ENCODE measurements at places on chromosomes 5 and 9. TPM values are rescaled to one million over a fixed set of nuclear protein-coding genes. Genes with fewer than 3 reads are reported as not detected.

GRCh38 chr9:116656501-116656971, 30.6 kb upstream of the TRIM32 start:
- H3K27ac ChIP-seq = no peak overlapping the region
- no peak for DNase-seq
- peaks cover 20% of the 10 kb centered on the region for H3K4me1 ChIP-seq

- H3K27ac ChIP-seq = no peak overlapping the region
- DNase-seq = no peak
- no peak overlapping the region for H3K4me3 ChIP-seq
- no peaks in the 10 kb centered on the region for H3K4me1 ChIP-seq
Measured at GRCh38 chr5:92470770-92471169, 1087.7 kb upstream of the ARRDC3 start.

COL23A1 gene
- 1.8 TPM for total RNA-seq

DNA sequence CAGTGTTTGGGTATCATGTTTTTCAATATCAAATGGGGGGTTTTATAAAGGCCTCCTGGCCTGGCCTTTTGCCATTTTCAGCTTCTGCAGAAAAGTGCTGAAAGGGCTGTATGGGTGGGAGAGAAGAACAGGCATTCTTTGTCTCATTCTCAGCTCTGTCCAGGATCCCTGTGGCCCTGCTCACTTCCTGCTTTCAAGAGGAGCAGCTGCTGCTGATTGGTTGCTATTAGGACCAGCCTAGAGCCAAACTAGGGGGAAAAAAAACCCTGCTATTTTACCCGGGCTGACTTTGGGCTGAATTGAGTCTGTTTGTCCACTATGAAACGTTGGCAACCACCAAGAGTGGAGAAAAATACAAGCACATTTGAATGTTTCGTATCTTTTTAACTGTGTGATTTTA, 117.1 kb downstream of the CMYA5 start:
- no peak overlapping the region for H3K4me3 ChIP-seq
- peaks cover 9% of the 10 kb centered on the region for H3K4me1 ChIP-seq
- peak; percentile 31 for DNase-seq
- H3K27ac ChIP-seq = no peak overlapping the region

CNTNAP3 gene
- total RNA-seq = 50.4 TPM

ZNF483 gene
- total RNA-seq = 14.1 TPM

PRDM9 gene
- not detected for total RNA-seq

DNA sequence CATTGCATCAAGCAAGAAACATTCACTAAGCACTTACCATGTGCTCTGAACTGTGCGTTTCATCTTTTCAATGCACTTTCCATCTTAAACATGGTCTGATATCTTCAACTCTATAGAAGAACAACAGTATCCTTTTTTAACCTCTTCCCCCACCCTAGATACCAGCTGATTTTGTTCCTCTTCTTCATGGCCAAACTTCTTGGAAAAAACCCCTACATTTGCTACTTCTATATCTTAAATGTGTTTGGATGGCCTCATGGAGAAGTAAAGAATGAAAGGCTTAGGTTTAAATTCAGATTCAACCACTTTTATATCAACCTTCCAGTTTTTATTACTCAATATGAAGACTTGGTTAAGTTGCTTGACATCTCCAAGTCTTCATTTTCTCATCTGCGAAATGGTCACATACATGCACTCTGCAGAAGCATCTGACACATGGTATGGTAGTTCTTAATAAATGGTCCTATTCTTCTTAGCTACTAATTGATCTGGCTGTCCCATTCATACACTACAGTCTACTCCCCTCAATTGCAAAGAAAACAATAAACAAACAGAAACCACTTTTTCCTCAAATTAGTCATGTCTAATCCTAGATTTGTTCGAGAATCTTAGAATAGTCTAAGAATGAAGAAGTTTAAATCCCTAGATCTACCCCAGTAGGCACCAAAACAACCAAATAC, 59.4 kb downstream of the FYB1 start:
- no peaks in the 10 kb centered on the region for H3K36me3 ChIP-seq
- no peak overlapping the region for H3K27ac ChIP-seq
- DNase-seq = no peak
- H3K27me3 ChIP-seq = no peaks in the 10 kb centered on the region

GRCh38 chr9:93255494-93255867, 71.5 kb downstream of the WNK2 start:
- no peak for DNase-seq
- no peaks in the 10 kb centered on the region for H3K27me3 ChIP-seq
- H3K4me3 ChIP-seq = no peak overlapping the region
- H3K4me1 ChIP-seq = peaks cover 10% of the 10 kb centered on the region

DNA sequence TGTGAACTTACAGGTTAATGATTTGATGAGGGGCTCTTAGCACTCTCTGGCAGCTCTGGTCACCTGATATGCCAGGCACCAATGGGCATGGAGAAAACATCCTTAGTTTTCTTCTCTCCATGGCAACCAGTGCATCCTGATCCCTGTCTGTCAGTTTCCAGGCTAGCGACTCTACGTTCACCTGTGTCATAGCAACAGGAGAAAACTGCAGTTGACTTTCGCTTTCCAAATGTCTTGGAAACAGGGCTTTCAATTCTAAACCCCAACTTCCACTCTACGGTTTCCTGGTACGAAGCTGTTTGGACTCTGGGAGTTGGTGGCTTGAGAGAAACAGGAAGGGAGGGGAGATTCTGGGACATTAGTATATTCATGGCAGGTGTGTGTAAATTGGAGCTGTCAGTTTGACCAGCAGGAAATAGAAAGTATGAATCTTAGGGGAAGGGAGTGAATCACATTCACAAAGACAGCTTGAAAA, 74.4 kb downstream of the SLC28A3 start:
- no peaks in the 10 kb centered on the region for H3K27me3 ChIP-seq
- H3K36me3 ChIP-seq = no peaks in the 10 kb centered on the region
- peaks cover 1% of the 10 kb centered on the region for H3K4me1 ChIP-seq
- no peak overlapping the region for H3K4me3 ChIP-seq
- no peak overlapping the region for H3K27ac ChIP-seq

GRCh38 chr5:136332223-136333015, 32.9 kb downstream of the TRPC7 start:
- H3K27ac ChIP-seq = no peak overlapping the region
- peak; percentile 85 for DNase-seq
- H3K4me3 ChIP-seq = no peak overlapping the region

TAF1L gene
- total RNA-seq = not detected

DNA sequence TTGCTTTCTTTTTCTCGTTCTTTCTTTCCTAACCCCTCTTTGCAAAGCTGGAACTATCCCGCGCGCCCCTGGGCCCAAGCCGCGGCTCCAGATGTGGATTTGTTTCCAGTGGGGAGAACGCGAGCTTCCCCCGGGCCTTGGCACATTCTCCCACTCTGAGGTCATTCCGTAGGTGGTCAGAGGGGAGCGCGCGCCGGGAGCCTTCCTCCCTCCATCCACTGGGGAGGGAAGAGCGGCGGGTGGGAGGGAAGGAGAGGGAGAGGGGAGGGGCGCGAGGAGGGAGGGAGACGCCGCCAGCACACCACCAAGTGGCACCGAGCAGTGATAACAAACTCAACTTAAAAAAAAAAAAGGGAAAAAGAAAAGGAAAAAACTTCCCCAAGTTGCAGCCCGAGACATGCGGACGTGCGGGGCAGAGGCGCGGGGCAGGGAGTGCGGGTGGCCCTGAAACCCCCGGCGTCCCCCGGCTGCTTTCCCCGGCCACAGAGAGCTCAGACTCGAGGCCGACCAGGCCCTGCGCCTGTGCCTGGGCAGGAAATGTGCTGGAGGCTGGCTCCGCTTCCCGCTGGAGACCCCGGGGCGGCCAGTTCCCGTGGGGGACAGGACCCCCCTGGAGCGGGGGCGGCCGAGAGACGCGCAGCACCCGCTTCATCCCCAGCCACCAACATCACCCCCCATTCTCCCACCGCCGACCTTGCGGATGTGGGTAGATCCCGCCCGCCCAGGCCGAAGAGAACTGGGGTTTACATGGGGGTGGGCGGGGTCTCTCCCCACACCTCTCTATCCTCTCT, 3.1 kb downstream of the IER5L start:
- peak overlapping the region; percentile 88 for H3K4me3 ChIP-seq
- peak; percentile 96 for DNase-seq
- H3K27ac ChIP-seq = peak overlapping the region; percentile 97
- H3K36me3 ChIP-seq = no peaks in the 10 kb centered on the region
- no peaks in the 10 kb centered on the region for H3K27me3 ChIP-seq
- H3K4me1 ChIP-seq = peaks cover 43% of the 10 kb centered on the region

DNA sequence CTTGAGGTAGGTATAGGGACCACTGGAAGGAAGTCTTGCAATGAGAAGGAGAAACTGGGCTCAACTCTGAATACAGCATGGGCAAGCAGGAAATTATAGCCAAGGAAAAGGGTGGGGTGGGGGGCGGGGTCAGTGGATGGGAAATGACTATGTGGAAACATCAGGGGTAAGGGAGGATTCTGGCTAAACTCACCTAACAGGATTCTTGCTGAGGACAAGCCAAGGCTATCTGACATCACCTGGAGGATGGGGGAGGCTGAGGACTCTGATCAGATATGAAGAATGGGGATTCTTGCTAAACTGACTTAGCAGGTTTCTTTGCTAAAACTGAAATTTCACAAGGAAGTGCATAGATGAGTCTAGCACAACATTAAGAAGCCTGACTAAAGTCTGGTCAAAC, 40.8 kb downstream of the CTSL start:
- DNase-seq = no peak
- no peaks in the 10 kb centered on the region for H3K4me1 ChIP-seq
- no peaks in the 10 kb centered on the region for H3K36me3 ChIP-seq
- H3K27ac ChIP-seq = no peak overlapping the region
- H3K27me3 ChIP-seq = peaks cover 16% of the 10 kb centered on the region
- H3K4me3 ChIP-seq = no peak overlapping the region

DNA sequence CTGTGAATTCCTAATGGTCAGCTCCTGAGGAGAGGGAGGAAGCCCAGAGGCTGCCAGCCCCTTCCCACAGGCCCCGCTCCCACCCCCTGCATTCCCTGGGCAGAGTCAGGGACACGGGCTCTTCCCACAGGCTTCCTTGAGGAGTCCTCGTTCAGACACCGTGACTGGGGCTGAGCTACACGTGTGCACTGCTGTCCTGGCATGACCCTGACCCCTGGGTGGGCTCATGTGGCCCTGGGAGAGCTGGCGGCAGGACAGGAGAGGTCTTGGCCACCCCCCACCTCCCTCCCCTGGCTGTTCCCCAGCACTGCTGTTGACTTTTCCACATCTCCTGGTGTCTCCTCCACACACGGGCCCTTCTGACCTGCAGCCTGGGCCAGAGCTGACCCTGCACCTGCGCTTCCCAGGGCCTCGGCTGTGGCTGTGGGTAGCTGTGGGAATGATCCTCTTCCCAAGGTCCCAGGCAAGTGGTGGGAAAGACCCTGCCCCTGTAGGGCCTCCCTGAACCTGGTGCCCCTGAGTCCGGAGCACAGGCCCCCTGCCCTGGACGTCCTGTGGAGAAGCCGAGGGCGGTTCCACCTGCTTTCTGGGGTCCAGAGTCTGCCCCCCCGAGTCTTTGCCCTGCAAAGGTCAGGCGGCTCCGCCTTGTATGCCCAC, 56.5 kb upstream of the NKD2 start:
- DNase-seq = no peak
- no peaks in the 10 kb centered on the region for H3K36me3 ChIP-seq
- H3K27me3 ChIP-seq = no peaks in the 10 kb centered on the region
- H3K4me3 ChIP-seq = no peak overlapping the region
- peaks cover 24% of the 10 kb centered on the region for H3K4me1 ChIP-seq

PDE6A gene
- not detected for total RNA-seq

- no peak overlapping the region for H3K4me3 ChIP-seq
Measured at GRCh38 chr5:150069672-150070627, 16.4 kb downstream of the CSF1R start.

- H3K4me3 ChIP-seq = no peak overlapping the region
- DNase-seq = no peak
- H3K4me1 ChIP-seq = peaks cover 20% of the 10 kb centered on the region
- no peaks in the 10 kb centered on the region for H3K27me3 ChIP-seq
Measured at GRCh38 chr9:27437652-27438373, 86.3 kb upstream of the IFNK start.
